ENCODE measurements at places on chromosomes 6 and 20. TPM values are rescaled to one million over a fixed set of nuclear protein-coding genes. Genes with fewer than 3 reads are reported as not detected.

TMEM244 gene
- not detected for total RNA-seq

PNPLA1 gene
- not detected for total RNA-seq

SNAP25 gene
- 3.6 TPM for total RNA-seq

HS3ST5 gene
- not detected for total RNA-seq

POFUT1 gene
- total RNA-seq = 68.1 TPM

CNR1 gene
- not detected for total RNA-seq

COL21A1 gene
- total RNA-seq = not detected
